ENCODE measurements at places on chromosomes 2 and 18.
A peak's percentile ranks its signal among the peaks of the same experiment; 100 is the strongest.

GRCh38 chr2:113977060-113977659 lies 87.3 kb downstream of the ACTR3 start:
- no peak for DNase-seq

- no peak for DNase-seq
These were observed 10.6 kb downstream of the LRP2 start for GRCh38 chr2:169351725-169352124.

DNA sequence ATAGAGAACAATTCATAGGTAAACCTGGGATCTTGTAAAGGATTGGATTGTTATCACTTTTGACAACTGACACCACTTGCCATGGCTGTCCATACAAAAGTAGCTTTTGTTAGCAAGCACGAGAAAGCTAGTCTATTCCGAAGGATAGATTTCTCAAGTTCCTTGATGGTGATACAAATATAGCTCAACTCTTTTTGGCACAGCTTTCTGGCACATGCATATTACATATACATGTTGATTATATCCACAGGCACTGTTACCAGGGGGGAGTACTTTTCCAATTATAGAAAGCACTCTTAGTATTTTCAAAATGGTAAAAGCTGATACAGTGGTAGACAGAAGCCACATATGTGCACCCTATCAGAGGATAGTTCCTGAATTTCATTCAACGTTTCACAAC lies 168.9 kb downstream of the UPP2 start:
- DNase-seq, result no peak

DNA sequence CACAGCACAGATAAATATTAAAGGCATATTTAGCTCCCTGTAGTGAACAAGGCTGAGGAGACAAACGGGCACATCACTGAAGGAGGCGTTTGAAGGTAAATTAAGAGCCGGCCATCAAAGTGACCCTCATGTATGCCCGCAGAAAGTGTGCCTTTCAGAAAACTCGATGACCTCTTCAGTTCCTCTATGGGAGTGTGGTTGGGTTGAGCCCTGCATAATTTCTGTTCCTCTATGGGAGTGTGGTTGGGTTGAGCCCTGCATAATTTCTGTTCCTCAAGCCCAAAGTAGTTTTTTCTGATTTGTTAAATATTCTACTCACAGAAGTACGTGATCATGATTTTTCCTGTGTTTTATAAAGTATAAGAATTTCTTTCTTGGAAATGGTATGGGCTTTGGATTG lies 568.5 kb downstream of the TSN start:
- DNase-seq, result no peak

DNA sequence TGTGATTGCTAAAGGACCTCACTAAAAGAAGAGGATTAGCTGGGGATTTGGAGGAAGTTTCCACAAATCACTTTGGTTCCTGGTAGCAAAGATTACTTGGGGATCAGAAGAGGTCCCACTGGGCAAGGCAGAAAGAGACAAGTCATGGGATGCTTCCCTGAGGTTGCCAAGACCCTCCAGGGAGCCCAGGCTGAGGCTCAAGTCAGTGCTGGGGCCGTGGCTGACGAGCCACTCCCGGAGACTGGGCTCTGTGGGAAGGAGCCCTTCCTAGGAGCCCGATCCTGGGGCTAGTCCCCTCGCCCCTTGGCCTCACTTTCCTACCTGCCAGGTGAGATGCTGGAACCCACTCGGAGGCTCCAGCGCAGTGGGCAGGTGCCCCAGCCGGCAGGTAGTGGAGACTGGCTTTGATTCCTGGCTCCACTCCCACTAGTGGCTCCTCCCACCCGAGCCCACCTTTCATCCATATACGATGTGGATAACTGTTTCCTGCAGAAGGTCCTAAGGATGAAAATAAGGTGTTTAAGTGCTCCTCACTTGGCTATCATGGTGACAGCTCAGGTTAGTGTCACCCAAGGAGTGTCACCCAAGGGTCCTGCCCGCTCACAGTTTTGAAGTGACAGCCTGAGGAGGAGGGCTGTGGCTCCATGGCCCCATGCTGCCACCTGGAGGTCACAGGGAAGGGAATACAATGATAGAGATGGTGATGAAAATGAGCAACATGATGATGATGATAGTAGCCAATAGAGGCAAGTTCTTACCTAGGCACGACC lies 100.5 kb downstream of the CAPN13 start:
- DNase-seq, result peak; percentile 32

DNA sequence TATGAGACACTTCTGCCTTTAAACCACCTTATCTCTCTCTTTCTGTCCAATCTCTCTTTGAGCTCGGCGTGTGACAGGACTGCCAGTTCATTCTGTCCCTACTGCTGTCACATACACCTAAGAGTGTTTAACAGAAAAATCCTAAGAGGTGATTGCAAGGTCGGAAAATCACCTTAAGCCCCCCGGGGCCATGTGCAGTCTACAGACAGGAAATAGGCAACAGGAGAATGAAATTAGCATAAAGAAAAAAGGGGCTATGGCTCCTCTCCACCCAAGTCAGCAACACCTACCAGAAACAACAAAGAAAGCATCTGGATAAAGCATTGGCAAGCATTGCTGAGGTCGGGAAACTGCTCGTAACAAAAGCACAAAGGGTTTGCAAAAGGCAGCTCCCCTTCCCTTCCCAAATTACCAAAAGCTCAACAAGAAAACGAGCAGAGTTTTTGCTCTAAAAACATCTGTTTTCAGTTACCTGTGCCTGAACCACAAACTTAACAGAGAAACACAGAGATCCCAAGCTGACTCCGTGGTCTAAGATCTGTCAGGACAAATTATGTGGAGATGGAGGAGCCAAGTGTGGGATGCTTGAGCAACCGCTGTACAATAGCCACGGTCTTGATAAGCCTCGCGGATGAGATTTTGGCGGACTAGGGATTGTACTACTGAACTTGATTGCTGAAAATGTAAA lies 30.4 kb downstream of the ANKRD44 start:
- DNase-seq, result no peak

- DNase-seq, result no peak
These were observed 18.4 kb downstream of the VPS54 start for GRCh38 chr2:64000630-64001381.

DNA sequence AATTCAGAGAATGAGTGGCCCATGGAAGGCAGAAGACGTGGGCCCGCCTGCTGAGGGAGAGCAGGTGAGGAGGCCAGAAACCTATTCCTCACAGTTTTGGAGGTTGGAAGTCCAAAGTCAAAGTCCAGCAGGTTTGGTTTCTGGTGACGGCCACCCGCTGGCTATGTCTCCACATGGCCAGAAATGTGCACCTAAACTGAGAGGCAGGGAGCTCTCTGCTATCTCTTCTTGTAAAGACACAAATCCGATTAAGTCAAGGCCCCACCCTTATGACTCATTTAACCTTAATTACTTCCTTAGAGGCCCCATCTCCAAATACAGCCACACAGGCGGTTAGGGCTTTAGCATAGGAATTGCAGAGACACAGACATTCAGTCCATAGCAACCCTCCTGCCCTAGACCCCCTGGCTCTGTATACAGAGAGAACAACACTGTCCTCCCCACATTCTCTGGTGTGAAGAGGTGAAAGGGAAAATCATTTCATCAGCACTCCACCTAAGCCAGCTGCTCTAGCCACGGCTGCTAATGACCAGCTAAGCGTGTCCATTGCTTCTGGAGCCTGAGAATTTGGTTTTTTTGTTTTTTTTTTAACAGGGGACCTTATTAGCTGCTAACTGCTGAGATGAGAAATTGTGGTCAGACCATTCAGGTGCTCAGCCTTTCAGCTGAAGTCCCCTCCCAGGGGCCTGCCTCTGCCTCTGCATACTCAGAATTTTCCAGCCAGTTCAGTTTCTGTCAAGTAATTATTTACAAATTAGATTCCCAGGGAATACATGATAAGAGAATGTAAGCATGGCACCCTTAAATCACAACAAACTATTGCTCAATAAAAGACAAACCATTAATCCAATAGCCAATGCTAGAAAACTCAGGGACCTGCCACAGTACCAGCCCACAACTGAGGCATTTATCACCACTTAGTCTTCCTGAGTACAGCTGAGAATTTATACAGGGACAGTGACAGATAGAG lies 368.7 kb upstream of the ID2 start:
- DNase-seq, result no peak

DNA sequence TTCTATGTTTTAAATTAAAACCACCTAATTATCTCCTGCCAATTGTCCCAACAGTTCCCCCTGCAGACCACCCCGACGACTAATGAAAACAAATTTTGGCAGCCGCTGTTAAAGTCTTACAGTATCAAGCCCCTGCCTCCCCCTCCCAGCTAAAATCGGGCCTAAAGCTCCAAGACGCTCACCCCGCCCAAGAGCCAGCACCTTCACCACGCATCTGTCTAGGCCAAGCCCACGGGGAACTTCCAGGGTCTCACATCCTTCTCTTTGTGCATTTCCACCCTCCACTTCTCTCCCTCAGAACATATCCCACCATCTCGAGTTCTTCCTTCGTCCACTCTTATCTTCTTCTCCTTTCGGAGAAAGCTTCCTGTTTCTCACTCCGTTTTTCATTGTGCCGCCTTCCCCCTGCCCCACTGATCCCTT lies 445 bp downstream of the PRPF40A start:
- DNase-seq, result no peak

DNA sequence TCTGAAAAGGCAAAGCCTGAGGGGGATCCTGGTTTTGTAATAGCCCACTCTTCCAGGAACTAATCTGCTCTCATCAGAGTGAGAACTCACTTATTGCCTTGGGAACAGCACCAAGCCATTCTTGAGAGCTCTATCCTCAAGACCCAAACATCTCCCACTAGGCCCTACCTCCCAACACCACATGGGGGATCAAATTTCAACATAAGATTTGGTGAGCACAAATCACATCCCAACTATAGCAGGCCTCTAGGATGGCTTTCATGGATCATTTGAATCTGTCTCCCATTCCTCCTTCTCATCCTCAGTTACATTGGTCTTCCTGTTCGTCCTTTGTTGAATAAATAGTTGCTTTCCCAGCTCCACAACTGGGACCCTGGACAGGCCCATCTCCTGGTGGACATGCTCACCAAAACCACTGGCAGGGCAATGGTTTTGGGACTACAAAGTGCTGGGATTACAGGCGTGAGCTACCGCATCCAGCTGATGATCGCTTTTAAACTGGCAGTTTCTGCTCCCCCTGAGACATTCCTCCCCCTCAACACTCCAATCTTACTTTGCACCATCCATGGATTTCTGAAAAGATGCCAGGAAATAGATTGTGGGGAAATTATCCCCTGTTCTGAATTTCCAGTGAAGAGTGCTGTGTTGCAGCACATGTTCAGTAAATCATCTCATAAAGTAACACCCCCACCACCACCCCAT lies 42.6 kb downstream of the MCFD2 start:
- DNase-seq, result no peak

DNA sequence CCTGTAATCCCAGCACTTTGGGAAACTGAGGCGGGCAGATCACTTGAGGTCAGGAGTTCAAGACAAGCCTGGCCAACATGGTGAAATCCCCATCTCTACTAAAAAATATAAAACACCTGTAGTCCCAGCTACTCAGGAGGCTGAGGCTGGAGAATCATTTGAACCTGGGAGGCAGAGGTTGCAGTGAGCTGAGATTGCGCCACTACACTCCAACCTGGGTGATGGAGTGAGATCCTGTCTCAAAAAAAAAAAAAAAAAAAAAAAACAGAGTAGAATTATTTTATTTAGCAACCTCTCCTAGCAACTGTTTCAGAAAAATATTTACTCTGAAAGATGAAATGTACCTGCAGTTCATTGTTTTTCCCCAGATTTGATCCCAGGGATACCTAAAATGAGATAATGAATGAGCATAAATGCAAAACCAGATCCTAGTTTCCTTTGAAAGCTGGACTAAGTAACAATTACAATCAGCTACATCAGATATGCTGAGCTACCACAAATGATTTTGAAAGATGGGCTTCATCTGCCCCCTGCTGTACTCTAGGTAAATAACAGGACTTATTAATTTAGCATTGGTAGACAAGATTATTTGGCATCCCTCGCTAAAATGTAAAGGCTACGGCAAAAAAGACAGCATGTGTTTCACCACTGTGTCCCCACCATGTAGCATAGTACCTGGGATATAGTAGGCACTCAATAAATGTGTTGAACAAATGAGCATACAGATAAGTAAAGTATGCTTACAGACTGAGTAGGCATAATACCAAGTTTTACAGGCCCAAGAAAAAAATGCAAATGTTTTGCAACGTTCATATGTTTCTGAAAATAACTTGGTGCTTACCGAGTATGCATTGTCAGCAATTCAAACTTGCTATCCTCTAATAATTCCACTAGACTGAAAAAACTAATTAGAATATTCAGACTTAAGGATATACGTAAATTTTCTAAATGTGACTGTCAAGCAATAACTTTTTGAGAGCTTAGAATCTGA lies 102.5 kb downstream of the ATL2 start:
- DNase-seq, result no peak

DNA sequence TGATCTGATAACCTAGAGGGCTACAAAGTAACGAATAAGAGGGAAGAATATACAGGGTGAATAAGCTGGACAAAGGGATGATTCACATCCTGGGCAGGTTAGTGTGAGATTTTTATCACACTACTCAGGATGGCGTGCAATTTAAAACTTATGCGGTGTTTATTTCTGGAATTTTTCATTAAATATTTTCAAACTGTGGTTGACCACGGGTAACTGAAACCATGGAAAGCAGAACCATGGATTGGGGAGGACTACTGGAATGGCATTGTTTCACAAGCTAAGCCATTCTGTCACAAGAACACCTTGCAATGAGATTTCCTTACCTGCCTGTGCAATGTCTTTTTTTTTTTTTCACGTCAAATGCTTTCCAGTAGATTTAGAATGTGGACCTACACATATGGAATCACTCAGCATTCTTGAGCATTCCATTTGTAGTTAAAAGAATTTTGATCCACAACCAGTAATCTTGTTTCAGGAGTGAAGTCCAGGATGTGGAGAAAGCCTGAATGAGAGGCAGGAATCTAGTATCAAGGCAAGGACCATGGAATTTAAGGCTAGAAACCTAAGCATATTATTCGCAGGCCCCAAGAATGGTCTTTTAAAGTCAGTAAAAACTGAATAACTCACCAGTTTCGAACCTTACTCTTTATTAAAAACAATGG lies 8.0 kb upstream of the CDK15 start:
- no peak for DNase-seq

GRCh38 chr2:216545359-216545758 lies 46.7 kb downstream of the RPL37A start:
- DNase-seq, result no peak

- no peak for DNase-seq
These were observed 1171.1 kb upstream of the CRIM1 start for GRCh38 chr2:35184471-35184870.

DNA sequence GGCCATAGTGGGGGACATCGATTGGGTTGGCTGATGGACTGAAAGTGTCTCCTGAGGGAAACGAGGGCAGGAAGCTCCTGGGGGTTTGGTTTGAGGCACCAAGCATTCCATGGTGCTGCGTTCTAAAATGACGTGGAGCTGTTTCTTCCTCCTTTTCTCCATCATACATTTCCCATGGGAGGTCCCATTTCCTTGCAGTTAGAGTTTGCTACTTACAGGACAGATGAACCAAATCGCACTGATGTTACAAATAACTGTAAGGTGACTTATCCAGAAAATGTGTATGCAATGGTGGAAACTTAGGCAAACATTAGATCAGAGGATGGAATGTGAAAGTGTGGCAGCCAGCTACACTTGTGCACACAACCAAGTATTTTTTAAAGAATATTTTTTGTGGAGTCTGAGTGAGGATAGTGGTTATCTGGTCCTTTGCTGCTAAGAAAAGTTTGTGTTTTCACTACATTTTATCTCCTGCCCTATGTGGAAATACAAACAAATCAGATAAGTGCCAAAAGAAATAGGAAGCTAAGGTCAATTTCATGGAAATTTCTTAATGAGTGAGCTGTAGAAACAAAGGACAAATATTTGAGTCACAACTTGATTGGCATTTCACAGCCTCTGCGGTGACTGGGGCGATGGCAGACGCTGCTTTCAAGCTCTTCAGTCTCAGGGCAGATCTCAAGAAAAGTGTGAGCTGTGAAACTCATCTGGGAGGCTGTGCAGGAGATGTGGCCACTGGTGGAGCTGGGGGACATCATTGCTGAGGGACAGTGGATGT lies 256.2 kb downstream of the TSN start:
- DNase-seq, result no peak
